DMS 273 treated with DMSO at 0.1 percent for 48 hours (cell line): ENCODE measurements at places on chromosomes 2 and 18.

- DNase-seq = no peak
Observed at GRCh38 chr2:118119158-118119727, 31.0 kb downstream of the INSIG2 start.

- no peak for DNase-seq
Observed at GRCh38 chr2:111676291-111676822, 207.6 kb downstream of the ANAPC1 start.

DNA sequence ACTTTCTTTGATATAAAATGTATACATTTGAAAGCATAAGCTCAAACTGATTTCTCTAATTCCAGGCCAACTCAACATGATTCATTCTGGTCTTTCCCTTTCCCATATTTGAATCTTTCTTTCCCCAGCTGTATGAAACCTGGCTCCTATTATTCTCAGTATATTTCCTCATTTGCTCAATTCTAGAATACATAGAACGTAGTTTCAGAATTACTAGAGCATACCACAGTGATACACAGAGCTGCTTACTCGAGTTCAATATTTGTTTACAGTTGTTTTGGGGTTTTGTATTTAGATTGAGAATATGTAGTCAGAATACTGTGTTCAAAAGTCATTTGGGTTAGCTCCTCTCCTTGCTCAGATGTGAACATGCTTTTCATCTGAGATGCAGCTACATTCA lies 43.0 kb downstream of the TNFRSF11A start:
- no peak for DNase-seq

DNA sequence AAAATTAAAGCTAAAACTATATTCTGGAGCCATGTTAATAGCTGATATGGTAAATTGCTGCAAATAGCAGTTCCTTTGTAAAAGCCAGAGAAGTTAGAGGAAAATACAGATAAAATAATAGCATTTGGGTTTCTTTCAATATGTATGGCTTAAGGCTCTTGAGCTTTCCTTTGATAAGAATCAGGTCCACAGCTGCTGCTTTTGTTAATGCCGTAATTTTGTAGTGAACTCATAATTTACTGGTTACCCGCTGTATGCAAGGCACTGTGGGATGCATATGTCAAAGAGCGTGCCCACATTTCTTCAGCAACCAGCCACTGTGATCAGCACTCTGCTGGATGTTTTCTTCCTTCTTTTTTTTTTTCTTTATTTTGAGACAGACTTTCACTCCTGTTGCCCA lies 79.1 kb downstream of the MOGAT1 start:
- no peak for DNase-seq

- DNase-seq = no peak
Observed at GRCh38 chr2:152176113-152176714, 651 bp upstream of the STAM2 start.

DNA sequence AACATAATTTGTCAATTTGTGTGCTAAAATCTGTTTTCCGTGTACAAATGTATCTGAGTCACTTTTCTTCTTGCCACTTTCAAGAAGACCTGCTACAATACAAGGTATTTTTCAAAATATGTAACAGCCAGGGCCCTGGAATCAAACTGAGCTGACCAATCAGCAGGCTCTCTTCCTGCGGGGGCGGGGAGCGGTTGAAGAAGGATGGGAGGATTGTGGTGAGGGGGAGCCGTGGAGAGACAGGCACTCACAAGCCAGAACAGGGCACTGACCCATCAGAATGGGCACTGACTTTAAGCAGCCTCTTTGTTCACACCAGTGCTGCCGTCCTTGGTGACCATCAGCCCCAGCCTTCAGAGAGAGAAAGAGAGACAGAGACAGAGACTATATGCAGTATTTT lies 40.6 kb upstream of the CCNYL1 start:
- DNase-seq = no peak
